CD4-positive, alpha-beta T cell treated with Interleukin-10 for 1 hour (primary cell): ENCODE measurements at places on chromosomes 6 and 20.

DNA sequence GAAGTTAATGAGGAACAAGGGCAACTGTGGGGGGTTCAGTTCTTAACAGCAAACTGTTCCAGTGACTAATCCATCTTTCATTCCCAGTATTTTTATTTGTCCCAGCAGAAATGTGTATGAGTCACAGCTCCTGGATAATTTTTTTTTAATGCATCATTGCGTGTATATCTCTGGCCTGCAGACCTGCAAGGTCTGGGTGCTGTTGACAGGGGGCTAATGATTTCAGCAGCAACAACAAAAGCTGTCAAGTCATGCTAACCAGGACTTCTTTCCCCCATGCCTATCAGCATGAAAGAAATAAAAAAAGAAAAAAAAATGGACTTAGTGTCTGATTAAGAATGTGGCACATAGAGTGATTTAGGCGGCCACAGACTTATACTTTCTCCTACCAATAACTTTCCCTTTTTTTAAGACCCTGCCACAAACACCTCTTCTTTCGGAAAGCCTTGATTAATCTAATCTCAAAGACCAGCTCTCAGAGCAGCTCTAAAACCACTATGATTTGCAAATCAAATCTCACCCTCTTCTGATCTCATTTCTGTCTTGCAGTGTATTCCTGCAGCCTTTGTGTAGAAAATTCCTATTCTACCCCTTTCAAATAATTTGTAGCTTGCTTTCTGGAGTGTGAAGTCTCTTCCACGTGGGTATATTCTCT lies 14.2 kb upstream of the PREX1 start:
- no peak for DNase-seq

DNA sequence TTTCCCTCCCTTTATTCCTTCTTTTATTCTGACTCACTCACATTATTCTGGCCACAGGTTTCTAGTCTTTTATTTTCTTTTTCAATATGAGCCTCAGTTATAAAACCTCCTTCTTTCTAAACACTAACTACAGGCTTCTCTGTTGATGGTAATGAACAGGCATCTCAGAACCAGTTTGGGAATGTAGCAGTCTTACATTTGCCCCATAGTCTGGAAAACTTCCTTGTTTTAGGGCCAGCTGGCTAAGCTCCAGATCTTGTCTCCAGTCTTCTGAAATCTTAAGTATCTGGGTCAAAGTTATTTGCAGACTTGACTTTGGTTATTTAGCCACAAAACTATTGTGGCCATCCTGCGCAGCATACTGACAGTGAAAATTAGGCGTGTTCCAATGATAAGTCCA lies 97.0 kb upstream of the MAN1A1 start:
- no peak for DNase-seq

- no peak for DNase-seq
Measured at GRCh38 chr6:10556992-10557391, 35.8 kb downstream of the GCNT2 start.

GRCh38 chr6:153131037-153131981 lies at the start of gene RGS17:
RGS17 (minus strand) TSS chr6:153131282; CDS start chr6:153044018, 87,264 bp downstream.
- DNase-seq, result peak; percentile 20

DNA sequence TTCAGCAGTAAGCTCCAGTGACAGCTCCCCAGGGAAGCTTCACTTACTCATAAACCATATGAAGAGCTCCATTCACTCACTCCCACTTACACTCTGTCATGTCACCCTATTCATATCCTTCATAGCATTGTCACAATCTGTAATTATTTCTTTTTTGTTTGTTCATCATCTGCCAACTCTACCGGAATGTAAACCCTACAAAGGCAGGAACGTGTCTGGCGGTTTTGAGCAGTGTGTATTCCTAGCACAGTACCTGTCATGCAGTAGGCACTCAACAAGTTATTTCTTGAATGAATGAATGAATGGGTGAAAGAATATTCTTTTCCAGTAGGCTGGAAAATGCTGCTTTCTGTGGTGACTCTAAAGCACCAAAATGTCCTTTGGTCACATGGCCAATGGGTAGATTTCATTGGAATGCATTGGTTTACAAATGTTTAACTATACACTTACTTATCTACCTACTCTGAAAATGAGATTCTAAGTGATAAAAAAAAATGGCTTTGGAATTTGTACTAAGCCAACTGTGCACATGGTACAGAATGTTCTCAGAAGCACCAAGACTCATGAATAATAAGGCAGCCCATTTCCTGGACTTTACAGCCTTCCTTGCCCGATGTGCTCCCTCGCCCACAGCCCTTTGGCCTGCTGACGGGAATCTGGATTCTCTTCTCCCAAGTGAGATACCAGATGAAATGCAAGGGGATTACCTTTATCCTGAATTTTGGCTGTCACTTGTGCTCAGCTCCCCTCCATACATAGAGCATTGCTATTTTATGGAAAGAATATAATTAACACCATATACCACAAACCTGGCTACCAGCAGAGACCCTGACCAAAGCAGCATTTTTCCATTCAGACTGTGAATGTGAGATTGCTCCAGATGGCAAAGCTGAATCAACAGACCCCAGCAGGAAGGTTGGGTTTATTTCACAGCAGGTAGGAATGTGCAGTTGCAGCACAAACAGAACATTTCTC lies 273.3 kb downstream of the ALDH8A1 start:
- DNase-seq, result no peak

DNA sequence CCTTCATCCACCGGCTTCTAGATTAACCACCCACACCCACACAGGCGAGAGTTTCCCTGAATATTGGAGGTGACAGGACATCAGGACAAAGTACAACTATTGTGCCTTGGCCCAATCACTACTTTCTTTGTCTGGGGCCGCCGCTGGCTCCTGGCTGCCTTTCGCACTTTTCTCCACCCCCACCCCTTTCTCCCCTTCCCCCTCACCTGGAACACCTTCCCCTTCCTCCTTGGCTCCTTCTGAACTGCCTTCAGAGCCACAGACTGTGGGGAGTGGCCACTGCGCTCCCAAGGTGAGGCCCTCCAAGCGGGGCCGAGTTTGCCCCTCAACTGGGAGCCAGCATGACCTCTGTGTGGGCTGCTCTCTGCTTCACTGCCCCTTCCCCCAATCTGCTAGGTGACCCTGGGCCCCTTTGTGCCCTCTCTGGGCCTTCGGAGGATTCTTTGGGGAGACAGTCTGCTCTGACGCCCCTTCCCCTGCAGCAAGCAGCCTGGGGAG lies 3.0 kb upstream of the VEGFA start:
- DNase-seq, result no peak

DNA sequence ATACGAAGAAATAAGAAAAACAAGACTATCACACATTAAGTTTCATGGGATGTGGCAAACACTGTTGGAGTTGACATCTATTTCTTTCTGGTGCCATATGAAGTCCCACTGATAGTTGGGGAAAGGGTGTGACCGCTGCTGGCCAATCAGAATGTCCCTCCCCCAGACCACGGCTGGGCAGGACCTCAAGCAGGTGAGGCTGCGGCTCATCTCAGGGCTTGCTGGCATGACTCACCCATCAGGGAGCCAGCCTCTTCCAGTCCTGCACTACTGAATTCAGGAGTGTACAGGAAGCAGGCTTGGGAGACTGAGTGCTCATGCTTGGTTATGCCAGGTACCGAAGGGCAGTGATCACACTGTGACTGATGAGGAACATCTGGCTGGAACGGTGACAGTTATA lies 18.9 kb downstream of the PREP start:
- DNase-seq, result no peak

- peak; percentile 14 for DNase-seq
Measured at GRCh38 chr6:28212510-28213212, 12.4 kb upstream of the ZSCAN9 start.

DNA sequence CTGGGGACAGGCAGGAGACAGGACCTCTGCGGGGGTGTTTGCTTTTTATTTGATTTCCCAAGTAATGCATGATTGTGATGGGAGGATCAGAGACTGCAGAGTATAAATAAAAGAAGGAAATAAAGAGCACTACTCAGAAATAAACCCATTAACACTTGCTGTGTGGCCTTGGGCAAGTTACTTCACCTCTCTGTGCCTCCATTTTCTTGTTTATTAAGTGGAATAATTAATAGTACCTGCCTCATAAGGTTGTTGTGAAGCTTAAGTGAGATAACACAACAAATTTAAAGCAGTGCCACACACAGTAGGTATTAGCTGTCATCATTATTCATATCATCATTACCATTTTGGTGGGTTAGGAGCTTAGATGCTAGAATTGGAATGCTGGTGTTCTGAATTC lies 8.1 kb downstream of the CEBPB start:
- DNase-seq, result no peak

DNA sequence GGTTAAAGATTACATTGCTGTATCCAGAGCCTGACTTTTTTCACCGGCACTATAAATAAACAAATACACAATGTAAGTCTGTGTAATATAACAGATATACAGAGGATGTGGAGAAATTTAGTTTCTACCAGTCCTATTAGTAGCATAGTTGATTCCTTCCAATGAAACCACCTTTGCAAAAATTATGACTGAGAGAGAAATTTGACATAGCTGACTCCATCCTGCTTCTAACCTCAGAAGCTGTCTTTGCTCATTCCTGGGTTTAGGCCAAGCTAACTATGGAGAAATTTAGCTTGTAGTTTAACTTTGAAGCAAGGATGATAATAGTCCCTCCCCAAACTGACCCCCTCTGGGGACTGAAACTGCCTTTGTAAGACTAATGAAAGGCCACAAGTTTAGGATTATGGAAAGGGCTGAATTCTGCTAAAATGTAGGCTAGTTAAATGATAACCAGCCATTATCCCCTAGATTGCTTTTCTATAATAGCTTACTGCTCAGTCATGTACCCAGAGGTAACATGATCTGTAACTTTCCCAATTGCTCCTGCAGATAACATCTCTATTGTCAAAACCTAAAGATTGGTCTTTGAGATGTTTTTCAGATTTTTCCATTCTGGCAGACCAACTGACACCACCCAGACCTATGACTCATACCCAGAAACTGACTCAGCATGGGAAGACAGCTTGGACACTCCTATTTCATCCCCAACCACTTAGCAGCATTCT lies 172.8 kb upstream of the ARG1 start:
- DNase-seq, result no peak

DNA sequence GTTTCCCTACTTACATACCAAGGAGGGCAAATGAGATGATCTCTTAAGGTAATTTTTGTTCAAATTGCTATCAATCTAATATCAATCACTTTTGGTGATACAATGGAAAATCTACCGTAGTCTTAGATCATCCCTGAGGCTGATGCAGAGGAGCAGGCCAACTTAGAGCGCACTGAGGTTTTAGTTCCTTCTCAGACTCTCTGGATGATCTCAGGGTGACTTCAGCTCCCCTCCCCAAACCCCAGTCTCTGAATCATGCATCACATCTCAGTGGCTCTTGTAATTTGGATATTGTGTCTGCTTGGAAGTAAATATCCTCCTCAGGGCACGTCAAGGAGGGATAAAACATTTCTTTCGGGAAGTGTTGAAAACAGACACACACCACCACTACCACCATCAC lies 5.9 kb downstream of the TUBB2B start:
- no peak for DNase-seq

GRCh38 chr6:29709188-29709587 lies 14.0 kb upstream of the HLA-F start:
- DNase-seq, result no peak

DNA sequence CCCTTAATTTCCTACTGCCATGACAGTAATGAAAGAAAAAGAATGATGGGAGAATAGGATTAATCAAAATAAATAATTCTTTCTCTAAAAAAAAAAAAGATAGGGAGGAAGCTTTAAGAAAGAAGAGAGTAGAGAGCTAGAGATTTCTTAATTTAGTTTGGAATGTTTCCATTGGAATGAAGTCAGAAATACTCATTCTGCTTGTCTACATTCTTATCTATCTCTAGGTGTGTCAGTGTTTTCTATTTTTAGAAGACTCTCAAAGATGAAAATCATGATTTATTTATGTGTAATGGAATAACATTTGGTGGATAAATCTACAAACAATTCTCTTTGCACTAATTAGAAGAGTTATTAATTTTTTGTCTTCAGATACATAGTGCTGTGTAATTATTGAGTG lies 38.0 kb upstream of the HIVEP1 start:
- DNase-seq, result no peak

GRCh38 chr20:31860390-31861134 lies 9.8 kb downstream of the DUSP15 start:
- no peak for DNase-seq

- DNase-seq, result no peak
Measured at GRCh38 chr6:75467966-75468365, 25.6 kb downstream of the FILIP1 start.

DNA sequence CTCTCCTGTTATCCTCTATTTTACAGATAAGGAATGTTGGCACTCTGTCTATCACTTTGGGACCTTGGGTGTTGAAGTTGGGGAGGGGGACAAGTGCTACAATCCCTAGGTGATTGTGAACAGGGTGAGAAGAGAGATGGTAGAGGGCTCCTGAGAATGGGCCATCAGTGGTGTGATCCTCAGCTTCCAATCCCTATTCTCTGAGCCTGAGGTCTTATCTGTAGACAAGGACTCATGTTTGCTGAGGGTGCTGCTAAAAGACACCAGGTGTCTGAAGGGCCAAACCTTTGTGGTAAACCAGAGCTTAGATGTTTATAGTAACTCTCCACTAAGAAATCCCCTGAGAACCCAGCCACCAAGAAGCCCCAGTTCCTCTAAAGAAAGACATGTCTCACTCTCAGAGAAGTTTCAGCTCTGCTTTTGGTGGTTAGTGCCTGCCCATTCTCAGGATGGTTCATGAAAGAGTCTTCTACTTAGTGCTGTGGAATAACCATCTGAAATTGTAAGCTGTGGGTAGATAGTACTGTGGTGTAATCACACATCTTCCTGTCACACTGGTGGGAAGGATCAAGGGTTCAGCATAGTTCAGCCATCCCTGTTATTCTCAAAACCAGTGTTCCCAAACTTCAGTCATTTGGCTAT lies 58.2 kb upstream of the IL20RA start:
- DNase-seq, result peak; percentile 26

DNA sequence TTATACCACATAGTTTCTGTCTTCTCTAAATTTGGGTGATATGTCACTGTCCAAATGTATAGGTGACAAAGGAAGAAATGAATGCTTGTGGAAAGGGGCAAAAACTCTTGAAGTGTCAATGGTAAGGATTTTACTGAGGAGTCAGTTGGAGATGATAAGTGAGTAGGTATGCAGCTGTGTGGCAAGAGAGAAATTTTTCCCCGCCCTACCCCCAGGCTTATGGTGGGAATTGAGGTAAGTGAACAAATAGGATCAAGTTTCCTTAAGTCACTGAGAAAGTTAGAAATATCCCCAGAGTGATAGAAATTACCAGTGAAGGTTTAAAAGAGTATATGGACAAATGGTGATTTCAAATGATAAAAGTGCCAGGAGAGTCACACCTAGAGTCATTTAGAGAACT lies 11.8 kb downstream of the DSE start:
- no peak for DNase-seq

GRCh38 chr6:68990317-68990716 lies 355.2 kb downstream of the ADGRB3 start:
- no peak for DNase-seq

- DNase-seq, result no peak
Measured at GRCh38 chr6:33989016-33989854, 156.7 kb downstream of the GRM4 start.
